A549 treated with ZK216348 at 1 μM for 4 hours (cell line): ENCODE measurements at places on chromosomes 5 and 9. TPM values are rescaled to one million over a fixed set of nuclear protein-coding genes. Genes with fewer than 3 reads are reported as not detected.

ABLIM3 gene
- total RNA-seq = 16.9 to 23.0 TPM (median 19.4 TPM) in 5 replicates

SAXO1 gene
- total RNA-seq = not detected in 5 replicates

ABCA1 gene
- total RNA-seq = 3.3 to 5.2 TPM (median 4.7 TPM) in 5 replicates

RNF130 gene
- 36.9 to 45.0 TPM (median 42.5 TPM) in 5 replicates for total RNA-seq

CEP120 gene
- total RNA-seq = 7.4 to 12.8 TPM (median 11.9 TPM) in 5 replicates

TMEM174 gene
- not detected in 5 replicates for total RNA-seq

MAMDC2 gene
- total RNA-seq = 0.18 to 0.43 TPM (median 0.21 TPM) in 5 replicates

LRRC19 gene
- not detected in 5 replicates for total RNA-seq
